ENCODE measurements at places on chromosomes 5 and 9.

GRCh38 chr9:124514125-124514524 lies 6.9 kb upstream of the NR5A1 start:
- DNase-seq, result no peak

GRCh38 chr5:84215521-84215920 lies 169.2 kb downstream of the EDIL3 start:
- no peak for DNase-seq

DNA sequence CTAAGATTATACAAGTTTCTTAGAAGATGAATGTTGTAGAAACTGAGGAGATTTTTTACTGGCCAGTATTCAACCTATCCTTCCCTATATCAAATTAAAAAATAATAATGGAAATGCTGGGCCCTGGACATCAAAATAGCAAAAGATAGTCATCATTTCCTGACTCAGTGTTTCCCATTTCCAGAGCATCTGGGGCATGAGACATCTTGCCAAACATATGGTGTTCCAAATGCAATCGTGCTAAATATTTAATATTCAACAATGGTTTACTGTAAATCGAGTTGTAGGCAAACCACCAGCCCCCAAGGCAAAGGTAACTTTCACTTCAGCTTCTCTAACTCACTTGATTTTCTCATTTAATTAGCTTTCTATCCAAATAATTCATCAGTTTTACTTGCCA lies 152.9 kb downstream of the FRMD3 start:
- DNase-seq, result no peak

- DNase-seq, result no peak
These were observed 195.0 kb downstream of the PBX3 start for GRCh38 chr9:125942125-125942524.

DNA sequence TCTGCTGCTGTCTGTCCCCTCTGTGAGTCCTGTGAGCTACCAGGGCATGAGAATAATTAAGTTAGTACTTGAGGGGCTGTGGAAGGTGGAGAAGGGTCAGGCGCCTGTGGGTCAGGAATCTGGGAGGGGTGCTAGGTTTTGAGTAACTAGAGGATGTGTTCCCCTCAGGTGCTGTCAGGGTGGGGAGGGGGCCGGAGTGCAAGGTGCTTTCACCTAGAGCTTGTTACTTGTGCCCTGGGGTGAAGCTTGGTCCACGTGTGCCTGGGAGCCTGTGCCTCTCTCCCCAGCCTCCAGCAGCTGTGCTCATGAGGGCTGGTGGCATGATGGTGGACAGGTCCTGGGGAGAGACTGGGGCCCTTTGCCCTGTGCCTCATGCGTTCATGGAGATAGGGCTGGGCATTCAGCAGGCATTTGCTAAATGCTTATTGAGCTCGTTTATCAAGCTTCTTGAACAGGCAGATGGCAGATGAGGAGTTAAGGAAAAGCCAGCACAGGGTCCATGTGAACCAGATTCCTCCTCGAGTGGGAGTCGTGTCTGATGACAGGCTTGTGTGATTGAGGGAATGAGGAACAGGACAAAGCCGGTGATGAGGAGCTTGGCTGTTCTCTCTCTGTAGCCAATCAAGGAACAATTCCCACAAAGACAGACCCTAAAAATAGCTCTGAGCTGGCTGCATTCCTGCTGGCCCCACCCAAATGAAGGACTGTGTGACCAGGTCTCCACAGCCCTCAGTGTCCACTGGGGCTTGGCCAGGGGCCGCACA lies 40.9 kb downstream of the CACNA1B start:
- DNase-seq, result no peak

DNA sequence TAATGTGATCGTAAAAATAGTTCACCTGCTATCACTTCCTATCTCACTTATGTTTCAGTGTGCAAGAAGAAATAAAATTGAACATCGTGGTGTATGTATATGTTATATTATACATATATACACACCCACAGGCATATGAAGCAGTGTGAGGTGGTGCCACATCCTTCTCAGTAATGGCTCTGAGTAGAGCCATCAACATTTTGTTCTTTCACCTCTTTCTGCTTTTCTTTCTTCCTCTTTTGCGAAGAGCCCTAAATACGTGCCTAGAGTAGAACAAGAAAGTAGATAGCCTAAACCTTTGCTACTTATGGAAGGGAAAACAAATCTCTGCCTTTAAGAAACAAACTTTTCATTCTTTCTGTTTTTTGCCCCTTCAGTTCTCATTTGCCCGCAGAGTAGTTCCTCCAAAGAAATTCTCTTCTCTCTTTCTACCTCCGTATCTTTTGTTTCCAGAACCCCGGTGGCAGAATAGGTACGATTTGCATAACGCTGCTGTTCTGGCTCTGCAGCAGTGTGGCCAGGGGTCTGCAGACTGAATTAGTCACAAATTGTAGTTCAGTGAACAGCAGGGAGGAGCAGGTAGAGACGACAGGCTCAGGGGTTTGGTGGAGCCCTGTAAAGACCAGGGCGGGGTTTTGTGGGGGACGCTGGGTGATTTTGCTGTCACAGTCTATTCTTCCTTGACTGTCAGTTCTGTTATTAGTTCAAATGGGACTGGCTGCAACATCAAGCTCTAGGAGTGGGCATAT lies 40.5 kb upstream of the PJA2 start:
- DNase-seq, result no peak

- DNase-seq, result no peak
These were observed 1027.3 kb upstream of the CDH9 start for GRCh38 chr5:28065656-28066055.

DNA sequence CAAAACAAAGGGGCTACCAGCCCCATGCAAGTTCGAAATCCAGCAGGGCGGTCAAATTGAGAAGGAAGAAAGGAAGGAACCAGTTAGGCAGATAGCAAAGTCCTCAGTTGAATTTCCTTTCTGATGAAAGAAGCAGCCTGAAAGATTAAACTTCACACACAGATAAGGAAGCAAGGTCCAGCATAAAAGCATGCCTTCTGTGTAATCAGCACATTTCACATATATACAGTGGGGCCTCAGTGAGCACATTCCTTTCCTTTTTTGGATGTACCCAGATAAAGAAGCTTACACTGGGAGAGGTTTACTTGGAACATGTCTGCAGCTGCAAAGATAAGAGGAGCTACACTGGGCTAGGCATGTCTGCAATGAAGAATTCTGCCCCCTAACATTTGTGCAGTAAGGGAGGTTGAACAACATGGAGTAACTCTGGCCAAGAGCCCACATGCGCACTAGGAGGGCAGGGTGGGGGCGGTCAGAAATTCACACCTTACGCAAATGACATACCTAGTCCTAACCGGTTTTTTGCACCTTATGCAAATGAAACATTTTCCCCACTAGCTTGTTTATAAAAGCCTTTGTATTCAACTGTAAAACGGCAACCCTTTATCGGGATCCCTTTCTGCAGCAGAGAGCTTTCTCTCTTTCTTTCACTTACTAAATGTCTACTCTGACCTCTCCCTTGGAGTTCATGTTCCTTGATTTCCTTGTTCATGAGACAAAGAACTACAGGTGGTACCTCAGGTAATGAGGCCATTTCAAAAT lies 149.7 kb upstream of the FBXL17 start:
- DNase-seq, result no peak

DNA sequence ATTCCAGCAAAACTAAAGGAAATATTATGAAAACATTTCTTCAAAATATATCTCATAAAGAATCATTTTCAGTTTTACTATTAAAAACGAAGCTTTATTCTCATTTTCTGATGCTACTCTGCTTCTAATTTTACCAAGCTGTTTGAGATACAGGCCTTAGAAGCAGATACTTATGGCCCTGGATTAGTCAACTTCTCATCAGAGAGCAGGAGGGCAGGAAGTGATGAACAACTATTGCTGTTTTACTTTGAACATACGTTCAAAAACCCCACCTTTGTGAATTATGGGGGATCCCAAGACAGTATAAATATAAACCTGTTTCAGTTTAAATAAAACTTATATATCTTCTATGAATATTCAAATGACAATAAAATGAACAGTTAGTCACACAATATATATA lies 16.0 kb downstream of the MPDZ start:
- DNase-seq, result no peak

DNA sequence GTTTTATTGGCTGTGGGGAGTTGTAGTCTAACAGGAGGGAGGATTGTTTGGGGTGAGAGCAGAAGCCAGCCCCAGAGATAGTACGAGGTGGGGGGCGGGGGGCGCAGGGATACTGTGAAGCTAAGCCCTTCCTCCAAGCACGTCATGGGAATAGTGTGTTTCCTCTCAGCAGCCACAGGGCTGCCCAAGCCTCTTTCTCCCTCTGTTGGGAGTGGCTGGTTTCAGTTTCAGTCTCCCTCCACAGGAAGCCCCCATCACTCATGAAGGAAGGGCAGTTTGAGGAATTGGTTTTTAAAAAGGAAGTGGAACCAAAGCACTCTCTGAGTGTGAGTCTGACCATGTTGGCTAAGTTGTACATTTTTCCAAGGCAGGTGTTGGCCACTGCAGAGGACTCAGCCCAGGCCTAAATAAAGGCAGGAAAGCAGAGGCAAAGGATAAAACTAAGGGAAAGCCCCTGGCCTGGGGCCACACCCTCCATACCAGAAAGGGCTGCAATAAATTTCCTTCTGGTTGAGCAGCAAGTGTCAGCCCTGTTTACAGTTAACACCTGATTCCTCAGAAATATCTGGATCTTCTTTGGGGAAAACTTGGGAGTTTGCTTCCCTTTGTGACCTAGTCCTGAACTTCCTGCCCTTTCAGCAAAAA lies 3.2 kb downstream of the RAB24 start:
- DNase-seq, result no peak

DNA sequence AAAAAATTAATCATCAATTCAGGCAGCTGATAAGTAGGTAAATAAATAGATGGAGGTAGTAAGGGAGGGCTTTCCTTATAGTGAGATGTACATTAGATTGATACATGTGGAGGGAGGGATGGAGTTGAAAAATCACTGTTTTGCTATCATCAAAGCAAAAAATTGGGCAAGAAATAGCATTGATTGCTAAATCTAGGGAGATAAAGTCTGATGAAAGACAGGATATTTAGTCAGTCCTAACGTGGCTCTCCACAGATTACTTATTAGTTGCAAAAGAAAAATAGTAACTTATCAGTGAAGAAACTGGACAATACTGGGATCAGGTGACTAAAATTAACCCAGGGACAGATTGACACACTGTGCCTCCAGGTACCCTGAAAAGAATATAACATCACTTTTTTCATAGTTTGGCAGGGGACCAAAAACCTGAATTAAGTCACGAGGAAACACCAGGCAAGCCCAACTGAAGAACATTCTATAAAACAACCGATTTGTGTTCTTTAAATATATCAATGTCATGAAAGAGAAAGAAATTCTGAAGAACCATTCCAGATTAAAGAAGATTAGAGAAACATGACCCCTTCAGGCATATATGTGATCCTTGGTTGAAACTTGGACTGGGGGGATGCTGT lies 27.1 kb upstream of the GOLPH3 start:
- no peak for DNase-seq

GRCh38 chr5:175479125-175479881 lies 943 bp downstream of the SFXN1 start:
- DNase-seq, result no peak

- no peak for DNase-seq
These were observed 9.0 kb downstream of the ANXA6 start for GRCh38 chr5:151148583-151148982.

DNA sequence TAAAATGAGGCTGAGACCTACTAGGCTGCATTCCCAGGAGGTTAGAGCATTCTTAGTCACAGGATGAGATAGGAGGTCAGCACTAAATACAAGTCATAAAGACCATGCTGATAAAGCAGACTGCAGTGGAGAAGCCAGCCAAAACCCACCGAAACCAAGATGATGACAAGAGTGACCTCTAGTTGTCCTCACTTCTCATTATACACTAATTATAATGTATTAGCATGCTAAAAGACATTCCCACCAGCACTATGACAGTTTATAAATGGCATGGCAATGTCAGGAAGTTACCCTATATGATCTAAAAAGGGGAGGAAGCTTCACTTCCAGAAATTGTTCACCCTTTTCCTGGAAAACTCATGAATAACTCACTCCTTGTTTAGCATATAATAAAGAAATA lies 88.6 kb downstream of the PLPPR1 start:
- DNase-seq, result no peak

GRCh38 chr9:8872802-8873201 lies 1073.2 kb upstream of the DMAC1 start:
- DNase-seq, result no peak

- DNase-seq, result no peak
These were observed 1.1 kb upstream of the ADAM19 start for GRCh38 chr5:157576678-157577077.

DNA sequence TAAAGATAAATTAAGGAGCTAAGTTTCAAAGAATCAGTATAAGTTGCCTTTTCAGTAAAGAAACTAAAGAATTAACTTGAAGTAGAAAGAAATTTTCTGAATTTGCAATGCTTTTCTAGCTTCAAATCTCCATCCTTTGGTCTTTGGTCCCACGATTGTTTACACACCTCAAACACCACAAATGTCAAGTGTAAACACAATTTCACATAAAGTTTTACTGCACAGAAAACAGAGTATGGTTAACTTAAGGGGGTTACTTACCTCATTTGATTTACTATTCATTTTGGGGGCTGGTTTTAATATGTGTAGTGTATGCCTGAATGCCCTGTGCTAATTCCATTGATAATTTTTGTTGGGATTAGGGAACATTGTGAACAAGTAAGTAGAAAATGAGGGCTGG lies 4.1 kb downstream of the CDO1 start:
- DNase-seq, result no peak

- DNase-seq, result no peak
These were observed 194.0 kb upstream of the KLF4 start for GRCh38 chr9:107683566-107683965.

DNA sequence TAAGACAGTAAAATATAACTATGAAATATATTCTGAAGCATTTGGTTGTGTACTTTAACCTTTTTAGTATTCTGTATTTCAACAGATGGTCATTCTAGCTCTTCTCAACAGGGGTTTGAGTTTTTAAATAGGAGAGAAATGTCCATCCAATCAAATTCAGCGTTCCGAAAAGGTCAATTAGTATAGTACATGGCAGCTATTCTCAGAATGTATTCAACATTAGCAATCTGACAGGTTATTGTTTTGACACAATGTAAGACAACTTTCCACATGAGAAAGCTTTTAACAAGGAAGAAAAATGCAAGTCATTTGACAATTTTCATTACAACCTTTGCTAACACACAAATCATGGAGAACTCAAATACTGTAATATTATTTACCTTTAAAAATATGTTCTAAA lies 996.3 kb upstream of the CDH10 start:
- DNase-seq, result no peak

- DNase-seq, result no peak
These were observed 1507.5 kb downstream of the EFNA5 start for GRCh38 chr5:106163233-106163632.

DNA sequence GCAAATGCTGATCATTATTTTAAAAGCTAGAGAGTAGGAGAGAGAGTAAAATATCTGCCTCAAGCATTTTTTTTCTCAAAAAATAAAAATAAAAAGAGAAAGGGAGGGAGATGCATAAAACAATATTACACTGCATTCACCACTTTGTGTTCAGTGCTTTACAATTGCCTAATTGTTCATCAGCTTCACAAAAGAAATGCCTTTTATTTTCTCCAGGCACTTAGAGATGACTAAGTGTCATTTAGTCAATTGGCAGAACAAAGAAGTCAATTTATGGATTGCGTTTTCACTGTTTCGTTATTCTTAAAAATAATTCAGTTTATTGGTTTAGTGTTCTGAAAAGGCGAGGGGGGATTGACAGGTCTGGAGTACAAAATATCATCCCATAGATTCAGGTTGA lies 232.5 kb upstream of the CCNH start:
- DNase-seq, result no peak

GRCh38 chr9:33106827-33107621 lies 30.6 kb upstream of the SMU1 start:
- no peak for DNase-seq

- DNase-seq, result no peak
These were observed 167.0 kb downstream of the FGF18 start for GRCh38 chr5:171586436-171586835.

GRCh38 chr5:3878267-3878666 lies 282.6 kb downstream of the IRX1 start:
- no peak for DNase-seq

Data from stimulated activated CD8-positive, alpha-beta memory T cell treated with anti-CD3 and anti-CD28 coated beads, Interleukin-4, amount 100 ng/mL, for 1 hour (primary cell).